ENCODE measurements at places on chromosomes 3 and 15. TPM values are rescaled to one million over a fixed set of nuclear protein-coding genes. Genes with fewer than 3 reads are reported as not detected.

GRCh38 chr15:67825881-67826716 is 790 bp downstream of the SKOR1 start:
- no peak for DNase-seq

DNA sequence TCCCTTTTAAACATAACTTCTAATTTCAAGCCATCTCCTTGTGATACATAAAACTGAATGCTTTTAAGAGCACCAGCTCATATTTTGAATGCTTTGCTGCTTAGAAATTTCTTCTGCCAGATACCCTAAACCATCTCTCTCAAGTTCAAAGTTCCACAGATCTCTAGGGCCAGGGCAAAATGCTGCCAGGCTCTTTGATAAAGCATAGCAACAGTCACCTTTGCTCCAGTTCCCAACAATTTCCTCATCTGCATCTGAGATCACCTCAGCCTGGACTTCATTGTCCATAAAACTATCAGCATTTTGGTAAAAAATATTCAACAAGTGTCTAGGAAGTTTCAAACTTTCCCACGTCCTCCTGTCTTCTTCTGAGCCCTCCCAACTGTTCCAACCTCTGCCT is 17.5 kb downstream of the OSTN start:
- no peak for DNase-seq

DNA sequence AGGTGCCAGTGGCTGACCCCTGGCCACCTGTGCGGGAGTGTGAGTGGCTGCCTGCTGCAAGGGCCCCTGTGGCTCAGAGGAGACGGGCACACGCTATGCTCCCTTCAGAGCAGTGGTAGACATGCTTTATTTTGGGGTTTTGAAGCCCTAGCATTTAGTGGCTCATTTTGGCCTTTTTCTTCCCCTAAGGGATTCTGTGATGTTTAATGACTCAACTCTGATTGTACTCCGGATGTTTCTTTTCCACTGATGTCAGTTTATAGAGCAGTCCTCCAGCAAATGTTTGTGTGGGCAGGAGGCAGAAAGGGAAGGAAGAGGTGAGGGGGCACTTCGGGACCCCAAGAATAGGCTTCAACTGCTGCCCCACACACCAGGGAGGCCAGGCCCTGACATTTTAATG is 288.9 kb upstream of the C2CD4B start:
- no peak for DNase-seq

- no peak for DNase-seq
Observed at GRCh38 chr3:28564211-28564610, 215.6 kb upstream of the AZI2 start.

ZNF280D gene
- total RNA-seq: 30.9 TPM

- no peak for DNase-seq
Observed at GRCh38 chr15:32857732-32858131, 139.9 kb downstream of the GREM1 start.

GRCh38 chr3:99910752-99911290 is 93.2 kb downstream of the CMSS1 start:
- DNase-seq: no peak

DNA sequence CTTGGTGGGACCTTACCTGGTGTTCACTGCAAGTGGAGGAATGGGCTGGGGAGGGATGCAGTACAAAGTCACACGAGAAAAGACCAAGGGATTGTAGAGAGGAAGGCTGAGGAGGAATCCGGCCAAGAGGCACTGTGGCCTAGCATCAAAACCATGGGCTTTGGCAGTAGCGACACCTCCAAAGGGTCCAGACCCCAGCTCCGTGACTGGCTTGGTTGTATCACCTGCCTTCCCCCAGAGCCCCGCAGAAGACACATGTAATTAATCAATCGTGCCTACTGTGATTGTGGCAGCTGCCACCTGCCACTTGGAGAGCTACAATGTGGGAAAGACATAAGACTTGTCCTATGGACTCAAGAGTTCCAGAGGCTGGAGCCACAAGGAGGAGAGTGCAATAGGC is 54.7 kb downstream of the ST8SIA2 start:
- DNase-seq: no peak

GRCh38 chr3:67294341-67294740 is 296.2 kb downstream of the KBTBD8 start:
- DNase-seq: no peak

DNA sequence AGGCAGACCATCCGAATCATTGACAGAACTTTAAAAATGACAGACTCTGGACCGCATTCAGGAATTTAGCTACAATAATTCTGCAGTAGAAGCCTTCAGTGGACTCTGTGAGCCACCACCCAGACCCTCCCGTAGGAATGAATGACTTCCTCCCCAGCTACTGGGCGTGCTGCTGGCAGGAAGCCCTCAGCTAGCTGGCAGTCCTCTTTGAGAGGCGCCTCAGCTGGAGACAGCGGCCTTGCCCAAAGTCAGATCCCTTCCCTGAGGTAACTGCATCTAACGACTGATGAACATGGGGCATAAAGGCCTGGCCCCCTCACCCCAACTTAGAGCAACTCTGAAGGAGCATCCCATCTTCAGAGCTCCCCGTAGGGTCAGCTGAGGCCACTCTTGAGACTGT is 25.8 kb downstream of the CRABP1 start:
- peak; percentile 14 for DNase-seq

DNA sequence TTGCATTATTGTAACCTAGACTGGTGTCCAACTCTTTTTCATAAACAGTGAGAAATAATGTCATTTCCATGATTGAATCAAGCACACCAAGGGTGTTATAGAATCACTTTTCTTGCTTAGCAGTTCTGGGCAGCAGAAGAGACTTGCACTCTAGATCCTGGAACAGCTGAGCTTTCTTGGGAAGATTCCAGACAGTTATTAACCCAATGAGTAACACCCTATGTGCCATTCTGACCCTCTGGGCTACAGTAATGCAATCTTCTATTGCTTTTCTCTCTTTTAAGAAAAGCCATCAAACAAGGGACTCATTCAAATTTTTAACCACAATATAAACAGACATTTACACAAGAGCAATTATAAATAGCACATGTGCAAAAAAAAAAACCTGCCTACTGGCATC is 39.3 kb upstream of the USP3 start:
- DNase-seq: no peak

KBTBD12 gene
- 49.1 TPM for total RNA-seq

DNA sequence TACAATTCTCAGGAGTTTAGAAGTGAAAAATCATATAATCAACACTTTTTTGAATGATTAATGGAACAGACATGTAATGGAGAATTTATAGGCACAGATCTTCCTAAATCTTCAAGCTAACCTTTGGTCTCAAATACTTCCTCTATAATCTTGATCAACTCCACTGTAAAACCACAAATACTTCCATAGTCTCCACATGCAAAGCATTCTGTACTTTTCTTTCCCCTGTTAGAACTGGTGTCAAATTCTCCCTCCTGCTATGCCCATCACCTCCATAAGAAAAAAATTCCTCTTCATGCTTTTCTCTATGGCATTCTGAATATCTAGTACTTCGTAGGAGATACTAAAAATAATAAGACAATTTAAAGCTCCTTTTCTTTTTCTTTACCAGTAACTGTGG is 214.3 kb downstream of the ADAMTS9 start:
- DNase-seq: no peak

GRCh38 chr3:186536883-186537844 is 7.0 kb downstream of the CRYGS start:
- DNase-seq: no peak

HRG gene
- not detected for total RNA-seq

DNA sequence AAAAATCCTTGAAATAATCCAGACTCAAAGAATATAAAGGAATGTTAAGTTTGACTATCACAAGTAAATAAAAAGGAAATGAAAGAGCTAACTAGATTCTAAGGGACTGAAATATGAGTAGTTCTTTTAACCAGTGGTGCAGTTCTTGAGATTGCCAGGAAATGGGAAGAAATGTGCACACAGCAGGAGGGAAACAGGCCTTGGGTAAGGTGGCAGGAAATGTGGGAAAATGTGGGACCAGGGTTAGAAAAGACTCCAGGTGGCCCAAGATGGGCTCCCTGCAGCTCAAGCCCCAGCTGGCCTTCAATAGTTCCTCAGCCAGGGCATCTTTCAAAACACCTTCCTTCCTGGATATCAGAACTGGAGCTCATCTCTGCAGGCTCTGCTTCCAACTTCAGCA is 181.3 kb downstream of the ISL2 start:
- DNase-seq: no peak

DNA sequence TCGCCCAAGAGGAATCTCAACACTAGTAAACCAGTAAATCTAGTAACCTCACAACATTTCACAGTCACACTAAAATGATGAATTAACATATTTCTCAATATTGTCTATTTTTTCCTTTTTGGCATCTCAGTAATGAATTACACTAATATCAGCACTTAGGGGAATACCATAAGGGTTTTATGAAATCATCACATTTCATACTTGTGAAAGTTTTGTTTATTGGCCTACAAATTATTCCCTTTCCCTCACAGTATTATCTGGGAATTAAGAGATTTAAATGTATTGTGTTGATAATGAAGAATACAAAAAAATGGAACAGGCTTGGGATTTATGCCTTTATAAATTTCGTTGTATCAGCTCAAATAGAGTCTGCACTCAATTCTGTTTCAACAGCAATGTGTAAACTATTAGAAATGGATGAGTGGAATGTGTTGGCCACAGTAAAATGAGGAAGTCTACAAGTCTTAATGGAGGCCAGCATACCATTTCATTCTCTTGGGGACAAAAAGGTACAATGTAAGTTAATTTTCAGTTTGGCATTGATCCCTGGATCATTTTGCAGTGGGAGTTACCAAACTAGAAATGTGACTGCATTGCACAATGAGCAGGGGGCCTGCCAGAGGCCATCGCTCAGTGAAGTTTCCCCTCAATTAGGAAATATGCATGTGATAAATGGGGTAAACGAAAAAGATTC is 195.4 kb downstream of the FMN1 start:
- DNase-seq: no peak

- no peak for DNase-seq
Observed at GRCh38 chr3:12138044-12138443, 20.7 kb downstream of the TIMP4 start.

DNA sequence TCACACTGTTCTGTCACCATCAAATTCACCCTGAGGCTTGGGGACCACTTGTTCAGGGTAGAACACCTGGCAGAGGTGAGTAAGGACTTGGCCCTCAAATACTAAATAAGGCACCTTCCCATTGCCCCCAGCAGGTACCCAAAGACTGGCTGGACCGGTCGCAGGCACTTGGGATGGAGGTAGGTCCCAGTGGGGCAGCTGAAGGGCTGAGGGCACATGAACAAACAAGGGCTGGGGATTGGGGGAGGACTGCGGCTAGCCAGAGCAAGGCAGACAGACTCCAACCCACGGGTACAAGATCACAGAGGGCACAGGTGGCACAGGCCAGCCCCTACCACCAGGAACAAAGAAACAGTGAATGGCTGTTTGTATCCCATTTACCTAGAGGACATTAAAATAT is 1.9 kb downstream of the MRPS25 start:
- DNase-seq: no peak

HYKK gene
- total RNA-seq: 7.1 TPM

- DNase-seq: no peak
Observed at GRCh38 chr15:65806397-65806796, 14.3 kb upstream of the DENND4A start.

Data from heart right ventricle (tissue), 16 donors.